ENCODE measurements at places on chromosomes 5 and 9.

- no peak for DNase-seq
Measured at GRCh38 chr9:21080793-21081192, 3.1 kb upstream of the IFNB1 start.

GRCh38 chr5:20348321-20348720 lies 360.3 kb upstream of the CDH18 start:
- no peak for DNase-seq

DNA sequence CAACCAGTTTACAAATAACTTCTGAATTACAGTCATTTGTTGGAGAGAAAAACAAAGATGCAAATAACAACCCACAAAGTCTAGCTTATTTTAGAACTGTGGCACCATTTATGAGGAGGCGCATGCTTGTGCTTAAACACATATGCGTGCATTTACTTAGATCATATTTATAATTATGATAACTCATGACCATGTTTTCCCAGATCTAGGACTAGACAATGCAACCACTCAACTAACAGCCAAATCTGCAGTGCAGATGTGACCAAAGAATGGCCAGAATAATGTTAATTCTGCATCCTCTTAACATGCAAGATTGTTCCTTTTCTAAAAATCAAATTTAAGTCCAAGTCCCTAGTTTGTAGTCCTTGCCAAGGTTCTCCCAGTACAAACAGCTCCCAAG lies 167.3 kb upstream of the FST start:
- no peak for DNase-seq

GRCh38 chr9:126461029-126461428 lies 134.4 kb downstream of the MVB12B start:
- DNase-seq: no peak

GRCh38 chr5:114367029-114367428 lies 5.2 kb downstream of the KCNN2 start:
- DNase-seq: no peak

GRCh38 chr5:98282521-98282920 lies 490.9 kb upstream of the RGMB start:
- no peak for DNase-seq

GRCh38 chr9:72691671-72692070 lies 170.3 kb downstream of the TMC1 start:
- DNase-seq: no peak

- no peak for DNase-seq
Measured at GRCh38 chr5:176817841-176818377, 7.5 kb downstream of the UNC5A start.

DNA sequence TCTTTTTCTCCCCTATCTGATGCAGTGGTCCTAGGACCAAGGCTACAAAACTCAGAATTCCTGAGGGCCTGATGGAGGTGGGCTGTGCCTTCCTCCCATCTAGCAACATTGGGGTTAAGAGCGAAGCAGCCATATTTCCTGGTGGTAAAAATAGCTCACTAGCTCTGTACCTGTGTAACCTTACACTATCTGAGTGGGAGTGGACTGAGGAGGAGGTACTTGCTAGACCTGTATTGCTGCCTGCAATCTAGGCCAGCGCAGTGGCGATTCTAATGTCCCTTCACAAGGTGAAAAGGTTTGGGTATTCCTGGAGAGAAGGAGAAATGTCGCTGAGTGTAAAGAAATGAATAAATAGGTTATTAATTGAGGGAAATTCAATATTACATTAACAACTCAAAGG lies 80.2 kb upstream of the LIFR start:
- no peak for DNase-seq

- no peak for DNase-seq
Measured at GRCh38 chr5:148995791-148996190, 67.1 kb downstream of the SH3TC2 start.

GRCh38 chr5:4130819-4131218 lies 535.2 kb downstream of the IRX1 start:
- DNase-seq: no peak

- no peak for DNase-seq
Measured at GRCh38 chr9:89928106-89928505, 323.3 kb downstream of the GADD45G start.

DNA sequence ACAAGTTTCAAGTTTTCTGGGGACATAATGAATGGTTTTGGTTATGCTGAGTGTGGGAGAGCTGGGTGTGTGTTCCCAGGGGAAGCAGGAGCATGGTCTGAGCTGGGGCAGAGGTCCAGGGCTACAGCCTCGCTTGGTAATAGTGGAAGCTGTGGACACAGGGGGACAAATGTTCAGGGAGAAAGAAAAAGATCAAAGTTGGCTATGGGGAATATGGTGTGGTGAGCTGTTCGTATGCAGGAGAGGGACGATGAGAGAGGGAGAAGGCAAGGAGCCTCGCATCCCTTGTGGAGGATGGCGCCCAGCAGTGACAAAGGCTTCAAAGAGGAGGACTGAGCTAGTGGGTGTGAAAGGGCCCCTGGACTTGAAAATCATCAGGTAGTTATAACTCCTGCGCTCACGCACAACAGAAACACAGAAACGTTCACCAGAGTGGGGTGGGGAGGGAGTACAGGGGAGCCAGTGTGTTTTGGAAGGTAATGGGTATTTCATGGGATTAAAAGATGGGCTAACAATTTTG lies 77.2 kb downstream of the TENT4A start:
- no peak for DNase-seq

DNA sequence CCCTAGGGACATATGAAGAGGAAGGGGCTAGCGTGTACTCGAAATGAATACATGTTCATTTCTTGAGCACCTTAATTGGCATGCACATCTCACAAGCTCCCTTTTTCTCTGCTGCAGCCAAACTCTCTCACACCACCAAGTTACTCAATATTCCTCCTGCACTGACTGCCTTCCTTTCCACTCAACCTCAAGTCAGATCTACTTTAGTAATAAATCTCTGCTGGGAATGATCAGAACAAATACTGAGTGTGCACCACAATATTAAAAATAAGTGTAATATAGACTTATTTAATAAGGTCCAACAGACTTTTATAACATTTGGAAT lies 995.8 kb upstream of the WWC1 start:
- DNase-seq: peak; percentile 8

DNA sequence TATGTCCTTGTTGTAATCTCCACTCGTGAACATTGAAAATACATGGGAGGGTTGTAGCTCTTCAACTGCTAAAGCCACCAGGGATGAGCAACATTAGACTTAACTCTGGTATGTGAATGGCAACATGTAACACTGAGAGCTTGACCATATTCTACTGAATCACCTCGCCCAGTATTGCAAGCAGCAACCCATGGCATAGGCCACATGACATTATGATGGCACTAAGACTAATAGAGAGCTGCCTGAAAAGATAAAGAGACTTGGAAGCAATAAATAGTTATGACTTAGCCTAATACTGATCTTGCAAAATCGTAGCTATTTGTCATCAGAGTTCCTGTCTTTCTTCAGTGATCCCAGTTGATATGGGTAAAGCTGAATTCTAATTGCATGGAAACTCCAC lies 108.4 kb upstream of the NREP start:
- no peak for DNase-seq

DNA sequence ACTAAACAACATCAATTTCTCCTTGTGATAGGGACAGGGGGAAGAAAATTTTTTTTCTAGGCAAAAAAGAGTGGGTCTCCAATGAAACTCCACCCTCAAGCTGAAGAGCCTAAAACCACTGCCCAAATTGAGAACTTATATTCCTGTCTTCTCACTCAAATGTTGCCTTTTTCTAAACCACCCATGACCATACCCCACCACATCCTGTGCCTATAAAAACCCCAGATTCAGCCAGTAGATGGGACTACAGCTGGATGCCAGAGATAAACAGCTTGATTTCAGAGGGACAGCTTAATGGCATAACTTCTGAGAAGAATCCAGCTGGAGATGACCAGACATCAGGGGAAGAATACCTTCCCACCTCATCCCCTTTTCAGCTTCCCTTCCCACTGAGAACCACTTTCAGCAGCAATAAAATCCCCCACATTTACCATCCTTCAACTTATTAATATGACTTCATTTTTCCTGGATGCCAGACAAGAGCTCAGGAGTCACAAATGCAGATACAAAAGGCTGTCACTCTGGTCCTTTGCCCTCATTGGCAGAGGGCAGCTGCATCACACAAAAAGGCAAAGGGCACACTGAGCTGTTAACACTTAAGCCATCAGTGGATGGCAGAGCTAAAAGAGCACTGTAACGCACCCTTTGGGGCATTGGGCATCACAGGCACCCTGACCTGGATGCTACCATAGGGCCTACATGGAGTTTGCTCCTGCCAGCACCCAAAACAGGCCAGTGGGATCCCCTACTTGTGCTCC lies 972.5 kb upstream of the CTNND2 start:
- no peak for DNase-seq

DNA sequence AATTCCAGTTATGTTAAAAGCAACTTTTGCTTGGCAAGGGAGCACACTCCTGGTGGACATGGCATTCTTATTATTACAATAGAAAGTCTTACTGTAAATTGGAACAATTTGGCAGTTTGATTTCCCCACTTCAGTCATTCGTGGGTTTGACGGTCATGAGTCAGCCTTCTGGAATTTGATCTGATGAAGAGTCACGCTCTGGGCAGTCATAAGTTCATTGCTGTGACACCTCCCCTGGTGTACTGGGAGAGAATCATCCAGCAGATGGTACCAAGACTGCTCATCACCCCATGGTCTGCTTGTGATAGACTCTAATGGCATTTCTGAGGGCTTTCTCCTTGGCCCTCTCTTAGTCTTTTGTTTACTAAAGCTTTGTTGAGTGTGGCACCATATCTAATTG lies 53.8 kb downstream of the GLRA1 start:
- DNase-seq: peak; percentile 80

DNA sequence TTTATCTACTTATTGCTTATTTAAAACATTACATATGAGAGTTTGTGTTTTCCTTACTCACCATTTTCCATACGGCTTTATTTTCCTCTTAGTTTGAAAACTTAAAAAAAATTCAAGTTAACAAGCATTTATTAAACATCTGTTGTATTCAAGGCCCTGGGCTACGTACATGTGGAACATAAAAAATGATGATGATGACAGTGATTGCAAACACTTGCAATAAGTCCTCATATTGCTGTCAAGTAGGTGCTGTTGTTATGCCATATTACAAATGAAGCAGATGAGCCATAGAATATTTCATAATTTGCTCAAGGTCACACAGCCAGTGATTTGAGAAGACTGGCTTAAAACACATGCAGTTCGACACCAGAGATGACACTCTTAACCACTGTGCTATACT lies 180.6 kb downstream of the COMMD10 start:
- peak; percentile 35 for DNase-seq

DNA sequence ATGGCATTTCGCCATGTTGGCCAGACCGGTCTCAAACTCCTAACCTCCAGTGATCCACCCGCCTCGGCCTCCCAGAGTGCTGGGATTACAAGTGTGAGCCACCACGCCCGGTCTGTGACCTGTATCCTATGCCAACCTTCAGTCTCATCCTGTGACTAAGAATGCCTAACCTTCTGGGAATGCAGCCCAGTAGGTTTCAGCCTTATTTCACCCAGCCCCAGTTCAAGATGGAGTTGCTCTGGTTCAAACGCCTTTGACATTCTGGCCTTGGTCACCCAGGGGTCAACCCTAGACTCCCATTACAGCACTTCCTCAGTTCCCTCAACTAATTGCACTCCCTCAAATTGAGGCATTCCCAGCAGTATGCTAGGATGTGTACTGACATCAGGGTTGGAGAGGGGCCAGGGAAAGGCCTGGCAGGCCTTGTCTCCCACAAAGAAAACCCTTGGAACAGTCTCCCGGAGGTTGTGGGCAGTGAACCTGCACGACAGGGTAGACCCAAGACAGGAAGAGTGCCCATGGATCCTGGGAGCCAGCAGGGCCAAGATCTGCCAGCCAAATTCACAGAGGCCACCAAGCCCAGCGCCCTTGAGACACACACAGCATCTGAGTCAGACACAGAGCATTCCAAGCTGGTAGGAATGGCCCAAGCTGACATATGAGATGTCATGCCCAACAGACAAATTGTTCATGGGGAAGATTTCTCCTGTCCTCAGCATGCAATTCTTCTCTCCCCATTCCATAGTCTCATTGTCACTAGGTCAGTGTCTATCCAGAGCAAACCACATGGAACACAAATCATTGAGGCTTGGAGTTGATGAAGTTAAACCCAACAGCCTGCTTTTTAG lies 24.9 kb upstream of the SMU1 start:
- peak; percentile 97 for DNase-seq

DNA sequence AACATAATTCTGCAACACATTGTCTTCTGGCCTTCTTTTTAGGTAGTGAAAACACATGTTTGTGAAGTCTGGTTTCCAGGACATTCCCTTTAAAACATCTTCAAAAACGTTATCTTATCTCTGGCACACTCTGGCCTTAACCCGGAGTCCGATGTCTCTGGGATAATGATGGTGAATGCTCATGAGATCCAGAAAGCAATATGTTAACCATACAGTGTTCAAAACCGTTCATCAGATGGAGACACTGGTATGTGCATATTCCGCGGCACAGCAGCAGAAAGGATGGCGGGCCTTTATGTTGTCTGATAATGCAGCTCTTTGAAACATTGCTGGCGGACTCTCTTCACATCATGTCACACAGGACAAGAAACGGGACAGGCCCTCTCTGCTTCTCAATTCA lies 605.2 kb downstream of the CCDC171 start:
- DNase-seq: no peak

DNA sequence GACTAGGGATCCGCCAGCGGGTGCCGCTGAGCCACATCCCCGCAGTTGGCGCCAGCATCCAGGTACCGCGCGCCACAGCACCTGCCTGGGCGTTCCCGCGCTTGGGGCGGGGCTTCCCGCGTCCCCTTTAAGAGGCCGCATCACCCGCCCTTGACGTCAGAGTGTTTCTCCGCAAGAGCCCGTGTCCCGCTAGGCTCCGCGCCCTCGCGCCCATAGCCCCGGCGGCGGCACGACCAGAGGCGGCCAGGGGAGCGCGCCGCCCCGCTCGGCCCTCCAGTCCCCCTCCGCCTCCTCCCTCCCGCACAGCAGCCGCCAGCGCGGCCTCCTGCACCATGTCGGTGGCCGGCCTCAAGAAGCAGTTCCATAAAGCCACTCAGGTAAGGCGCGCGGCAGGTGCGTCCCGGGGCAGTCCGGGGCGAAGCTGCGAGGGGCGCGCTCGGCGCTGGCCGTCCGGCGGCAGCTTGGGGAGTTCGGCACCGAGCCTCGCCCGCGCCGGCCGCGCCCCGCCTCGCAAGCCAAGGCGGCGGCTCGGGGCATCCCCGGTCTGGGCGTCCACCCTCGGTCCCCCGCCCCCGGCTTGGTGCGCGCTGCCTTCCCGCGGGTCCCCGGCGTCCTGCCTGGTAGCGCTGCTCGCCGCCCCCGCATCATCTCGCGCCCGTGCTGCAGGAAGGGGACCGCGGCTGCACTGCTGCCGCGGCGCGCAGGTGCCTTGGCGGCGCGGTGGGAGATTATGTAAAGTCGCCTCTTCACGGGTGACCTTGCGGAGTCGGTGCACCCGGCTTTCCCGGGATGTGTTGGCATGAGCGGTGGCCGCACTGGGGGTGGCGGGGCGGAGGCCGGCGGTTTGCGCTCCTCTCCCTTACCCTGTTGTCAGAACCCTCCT lies at the start of gene SH3GL2:
Gene SH3GL2 (plus strand): TSS at position 156 of the 883 bp plus-strand sequence.
- DNase-seq: no peak

Measured in AG10803 (cell line).